ENCODE measurements at places on chromosomes 5 and 9.

GRCh38 chr5:180294913-180295555 lies 3.2 kb upstream of the MAPK9 start:
- DNase-seq = no peak

DNA sequence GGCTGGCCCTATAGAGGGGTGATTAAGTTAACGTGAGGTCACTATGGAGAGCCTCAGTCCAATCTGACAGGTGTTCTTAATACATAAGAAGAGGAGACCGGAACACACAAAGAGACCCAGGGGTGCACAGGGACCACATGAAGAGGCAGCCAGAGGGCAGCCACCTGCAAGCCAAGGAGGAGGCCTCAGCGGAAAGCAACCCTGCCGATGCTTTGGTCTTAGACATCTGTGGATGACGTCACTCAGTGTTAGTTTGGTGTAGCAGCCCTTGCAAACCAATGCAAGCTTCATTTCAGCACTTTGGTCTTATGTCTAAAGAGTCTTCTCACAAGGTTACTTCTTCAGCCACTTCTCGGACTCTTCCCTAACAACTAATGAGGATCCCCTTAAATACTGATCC lies 47.6 kb upstream of the GRHPR start:
- DNase-seq = no peak

- DNase-seq = no peak
Observed at GRCh38 chr9:36922548-36922947, 111.5 kb downstream of the PAX5 start.

- no peak for DNase-seq
Observed at GRCh38 chr5:67802766-67803165, 412.8 kb upstream of the PIK3R1 start.

DNA sequence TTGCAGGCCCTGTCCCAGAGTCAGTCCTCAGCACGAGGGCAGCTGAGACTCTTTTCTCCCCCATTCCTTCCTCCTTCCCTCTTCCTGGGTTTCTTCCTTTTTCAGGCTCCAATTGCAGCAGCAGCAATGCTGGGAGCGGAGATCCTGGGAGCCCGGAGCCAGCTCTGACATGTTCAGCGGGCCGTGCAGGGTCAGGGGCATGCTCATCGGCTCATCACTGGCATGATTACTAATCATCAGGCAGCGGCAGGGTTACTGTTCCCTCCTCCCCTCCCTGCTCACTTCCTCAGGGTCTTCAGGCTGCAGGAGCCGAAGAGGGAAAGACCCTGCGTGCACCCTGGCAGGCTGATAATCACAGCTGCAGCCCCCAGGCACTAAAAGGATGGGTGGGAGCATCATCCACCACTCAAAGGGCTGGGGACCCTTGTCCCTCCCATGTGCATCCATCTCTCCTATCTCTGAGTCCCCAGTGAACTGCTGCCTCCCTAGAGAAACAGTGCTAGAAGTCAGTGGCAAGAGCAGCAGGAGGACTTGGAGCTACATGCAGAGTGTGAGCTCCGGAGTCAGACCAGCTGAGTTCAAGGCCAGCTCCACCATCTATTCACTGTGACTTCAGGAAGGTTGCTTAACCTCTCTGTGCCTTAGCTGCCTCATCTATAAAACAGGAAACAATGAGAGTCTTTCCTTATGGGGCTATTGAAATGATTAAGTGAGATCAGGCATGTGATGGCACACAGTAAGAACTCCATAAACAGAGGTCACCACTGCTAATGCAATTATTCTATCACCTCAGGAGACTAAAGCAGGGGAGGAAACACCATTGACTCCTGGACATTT lies 7.8 kb upstream of the KCNIP1 start:
- no peak for DNase-seq

GRCh38 chr5:9515436-9515835 lies 30.4 kb downstream of the SEMA5A start:
- no peak for DNase-seq

GRCh38 chr5:84378961-84379360 lies 5.7 kb downstream of the EDIL3 start:
- no peak for DNase-seq

DNA sequence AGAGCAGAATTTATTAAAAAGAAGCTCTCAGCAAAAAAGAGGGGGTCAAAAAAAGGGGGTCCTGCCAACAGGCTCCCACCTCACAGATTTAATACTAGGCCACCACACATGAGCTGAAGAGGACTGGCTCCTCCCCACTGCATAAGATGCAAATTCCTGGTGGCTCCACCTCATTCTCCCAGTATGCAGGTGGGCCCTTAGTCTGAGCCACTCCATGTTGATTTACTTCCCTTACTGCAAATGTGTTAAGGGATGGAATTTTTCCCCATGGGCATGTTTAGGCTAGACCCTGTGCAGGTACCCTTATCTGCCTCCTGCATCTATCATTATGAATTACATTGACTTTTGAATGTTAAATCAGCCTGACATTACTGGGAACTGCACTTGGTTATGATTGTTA lies 82.9 kb downstream of the ISOC1 start:
- DNase-seq = no peak

GRCh38 chr9:94761481-94761880 lies 35.0 kb downstream of the AOPEP start:
- DNase-seq = no peak

DNA sequence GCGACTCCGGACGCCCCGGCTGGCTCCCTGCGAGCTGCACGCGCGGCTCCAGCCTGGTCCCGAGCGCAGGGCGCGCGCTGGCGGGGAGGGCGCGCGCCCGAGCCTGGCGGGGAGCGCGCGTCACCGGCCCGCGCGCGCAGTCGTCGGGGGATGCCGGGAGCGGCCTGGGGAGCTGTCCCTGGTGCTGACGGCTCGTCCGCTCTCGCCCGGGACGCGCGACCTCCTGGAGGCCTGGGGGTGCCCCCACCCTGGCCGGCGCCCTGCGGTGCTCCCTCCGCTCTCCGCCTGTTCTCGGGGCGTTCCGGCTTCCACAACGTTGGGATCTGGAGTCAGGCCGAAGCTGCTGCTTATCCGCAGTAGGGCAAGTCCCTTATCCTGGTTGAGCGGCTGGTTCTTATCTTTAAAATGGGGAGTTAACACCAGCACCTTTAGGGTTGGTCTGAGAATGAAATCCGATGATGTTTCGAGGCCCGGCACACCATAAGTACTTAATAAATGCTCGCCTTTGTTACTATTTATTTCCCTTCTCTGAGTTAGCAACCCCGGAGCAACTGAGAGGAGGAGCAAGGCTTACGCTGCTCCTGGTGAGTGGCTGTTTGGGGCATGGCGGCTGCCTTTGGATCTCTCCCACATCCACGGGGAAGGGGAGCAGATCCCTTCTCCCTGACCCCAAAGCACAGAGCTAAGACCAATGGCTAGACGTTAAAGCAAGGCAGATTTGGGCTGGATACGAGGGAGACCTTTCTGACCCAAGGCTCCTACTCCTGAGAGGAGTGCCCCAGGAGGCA lies at the start of gene FAM163B:
Gene FAM163B (minus strand): TSS at position 79 of the 788 bp plus-strand sequence. CDS start 29,166 bp downstream, outside the sequence.
- no peak for DNase-seq

DNA sequence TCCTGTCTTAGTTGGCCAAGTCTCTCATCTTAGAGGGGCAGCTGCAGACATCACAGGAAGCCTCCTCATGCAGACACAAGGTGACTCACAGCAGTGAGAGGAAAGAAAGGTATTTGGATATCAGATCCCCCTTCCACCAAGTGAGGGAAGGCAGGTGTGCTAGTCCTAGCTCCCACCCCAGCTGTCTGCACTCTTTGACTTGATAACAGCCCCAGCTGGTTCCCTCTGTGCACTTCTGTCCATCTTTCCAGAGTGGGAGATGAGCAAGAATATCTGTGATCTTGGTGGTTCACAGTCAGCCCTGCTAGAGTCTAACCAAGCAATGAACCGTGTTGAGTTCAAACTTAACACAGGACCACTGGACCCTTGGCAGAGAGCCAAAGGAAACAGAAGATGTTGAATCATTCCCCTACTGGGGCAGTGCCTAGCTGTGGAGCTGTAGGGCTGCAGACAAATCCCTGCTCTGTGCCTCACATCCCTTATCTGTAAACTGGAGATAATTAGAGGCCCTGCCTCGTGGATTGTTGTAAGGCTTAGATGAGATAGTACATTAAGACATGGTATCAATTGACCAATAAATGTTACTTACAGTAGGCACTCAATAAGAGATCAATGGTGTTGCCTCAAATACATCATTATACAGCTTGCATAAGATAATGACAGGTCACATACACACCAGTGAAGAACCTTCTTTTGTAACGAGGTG lies 39.1 kb downstream of the SH3RF2 start:
- DNase-seq = no peak

- no peak for DNase-seq
Observed at GRCh38 chr9:127720031-127720864, 4.4 kb downstream of the TTC16 start.

GRCh38 chr5:15959370-15960164 lies 220.0 kb downstream of the MARCHF11 start:
- DNase-seq = no peak

GRCh38 chr5:148910686-148911361 lies 84.4 kb downstream of the ADRB2 start:
- DNase-seq = no peak

GRCh38 chr9:134899168-134899567 lies 18.5 kb downstream of the FCN1 start:
- DNase-seq = no peak

GRCh38 chr5:124980163-124980941 lies 233.9 kb upstream of the ZNF608 start:
- no peak for DNase-seq

GRCh38 chr5:53017383-53017782 lies 28.2 kb downstream of the ITGA2 start:
- no peak for DNase-seq

GRCh38 chr9:16930578-16930977 lies 60.1 kb upstream of the BNC2 start:
- no peak for DNase-seq

DNA sequence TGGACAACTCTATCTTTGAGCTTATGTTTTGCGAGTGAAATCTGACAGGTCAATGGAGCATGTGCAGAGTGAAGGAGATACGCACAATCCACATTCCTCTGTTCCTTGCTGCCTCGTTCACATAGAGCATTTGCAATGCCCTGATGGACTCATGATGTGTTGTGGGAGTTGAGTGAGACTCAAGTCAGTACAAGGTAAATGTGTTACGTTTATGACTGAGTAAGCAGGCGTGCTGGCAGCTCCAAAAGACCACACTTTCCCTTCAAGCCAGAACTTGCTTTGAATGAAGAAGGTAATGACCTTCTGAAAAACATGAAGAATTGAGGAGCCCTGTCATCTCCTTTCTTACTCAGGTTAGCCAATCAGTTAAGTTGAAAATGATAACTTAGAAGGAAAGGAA lies 477.8 kb downstream of the CTNND2 start:
- no peak for DNase-seq

- DNase-seq = no peak
Observed at GRCh38 chr5:143771602-143772001, 40.4 kb upstream of the HMHB1 start.

- DNase-seq = no peak
Observed at GRCh38 chr5:159680095-159680494, 236.2 kb upstream of the ADRA1B start.

DNA sequence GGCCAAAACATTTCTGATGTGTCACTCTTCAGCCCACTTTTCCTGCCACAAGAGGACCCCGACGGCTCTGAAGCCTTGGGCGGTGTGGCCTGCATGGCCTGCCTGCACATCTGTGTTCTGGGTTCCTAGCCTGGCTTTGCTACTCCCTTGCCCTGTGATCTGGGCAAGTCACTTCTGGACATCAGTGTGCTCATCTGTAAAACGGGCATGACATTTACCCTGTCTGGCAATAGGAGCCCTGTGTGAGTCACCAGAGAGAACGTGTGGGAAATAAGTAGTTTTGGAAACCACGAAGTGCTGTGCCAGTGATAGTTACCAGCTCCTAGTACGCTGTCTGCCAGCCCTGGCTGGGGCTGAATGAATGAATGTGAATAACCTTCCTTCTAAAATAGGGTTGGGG lies 90.8 kb downstream of the MACROH2A1 start:
- DNase-seq = no peak

- no peak for DNase-seq
Observed at GRCh38 chr5:105907016-105907415, 1763.7 kb downstream of the EFNA5 start.

DNA sequence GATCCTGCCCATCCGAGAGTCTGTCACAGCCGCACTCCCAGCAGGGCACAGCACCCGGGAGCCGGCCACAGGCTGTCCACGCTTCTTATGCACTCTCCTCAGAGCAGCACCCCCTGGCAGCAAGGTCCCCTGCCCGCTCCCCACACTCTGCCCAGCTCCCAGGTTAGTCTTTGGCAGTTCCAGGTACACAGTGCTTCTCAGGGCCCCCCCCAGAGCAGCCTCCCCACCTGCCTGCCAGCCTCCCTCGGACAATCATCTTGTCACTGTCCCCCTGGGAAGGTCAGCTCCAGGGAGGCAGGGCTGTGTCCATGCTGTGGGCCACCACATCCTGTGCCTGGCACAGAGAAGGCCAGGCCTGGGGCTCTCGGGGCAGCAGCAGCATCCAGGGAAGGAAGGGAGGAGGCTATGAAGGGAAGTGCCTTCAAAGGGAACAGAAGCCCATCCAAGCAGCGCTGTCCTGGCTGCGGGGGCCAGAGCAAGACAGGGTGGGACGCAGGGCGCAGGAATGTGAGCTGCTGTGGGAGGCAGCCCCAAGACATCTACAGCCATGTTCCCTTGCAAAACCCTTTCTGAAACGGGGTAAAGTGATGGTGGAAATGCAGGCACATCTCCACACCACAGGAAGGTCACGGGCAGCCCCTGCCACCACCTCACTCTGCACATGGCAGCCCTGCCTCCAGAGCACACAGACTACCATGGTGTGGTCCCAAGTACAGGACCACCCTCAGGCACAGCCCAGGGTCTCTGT lies 68.6 kb upstream of the ADAMTS2 start:
- no peak for DNase-seq

- DNase-seq = no peak
Observed at GRCh38 chr5:106401561-106401960, 1269.2 kb downstream of the EFNA5 start.

- no peak for DNase-seq
Observed at GRCh38 chr5:14332038-14332631, 189.0 kb downstream of the TRIO start.

- no peak for DNase-seq
Observed at GRCh38 chr9:132996526-132996925, 18.0 kb downstream of the GFI1B start.

GRCh38 chr5:82673057-82673809 lies 395.1 kb upstream of the RPS23 start:
- no peak for DNase-seq

GRCh38 chr9:21555911-21556310 lies 73.8 kb upstream of the IFNE start:
- no peak for DNase-seq

- DNase-seq = no peak
Observed at GRCh38 chr9:33351547-33351946, 50.8 kb downstream of the AQP7 start.

DNA sequence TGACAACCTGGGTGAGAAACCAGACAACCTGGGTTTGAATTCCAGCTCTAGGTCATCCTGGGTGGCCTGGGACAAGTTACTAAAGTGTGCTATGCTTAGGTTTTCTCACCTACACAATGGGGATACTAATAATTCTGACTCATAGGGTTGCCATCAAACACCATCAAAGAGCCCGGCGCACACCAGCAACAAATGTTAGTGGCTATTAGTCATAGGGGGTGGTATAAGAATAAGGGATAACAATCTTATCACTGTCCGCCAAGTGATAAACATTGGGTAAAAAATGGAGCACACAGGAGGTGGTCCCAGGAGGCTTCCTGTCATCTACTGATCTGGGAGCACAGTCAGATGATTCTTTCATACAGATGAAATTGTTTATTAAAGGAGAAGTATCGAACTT lies 61.4 kb upstream of the AFAP1L1 start:
- no peak for DNase-seq

GRCh38 chr5:113202287-113202686 lies 225.7 kb downstream of the DCP2 start:
- DNase-seq = no peak

Measured in esophagus squamous epithelium (tissue), 5 donors.